ENCODE measurements at places on chromosomes 7 and 10.

DNA sequence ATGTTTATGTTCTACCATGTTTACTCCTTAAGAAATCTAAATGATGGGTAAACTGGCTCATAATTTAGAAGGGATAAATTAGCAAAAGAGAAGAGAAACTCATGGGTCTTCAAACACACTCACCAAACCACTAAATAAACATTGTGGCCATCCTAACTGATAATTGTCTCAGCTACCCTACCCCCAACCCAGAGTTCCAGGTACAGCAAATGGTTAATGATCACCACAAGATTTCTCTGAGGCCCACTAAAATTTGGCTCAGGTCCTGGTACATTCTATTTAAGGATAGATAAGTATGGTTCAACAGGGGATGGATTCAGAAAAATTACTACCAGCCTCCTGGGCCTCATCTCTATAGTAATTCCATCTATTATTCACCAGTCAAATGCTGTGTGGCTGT is 21.4 kb downstream of the SLC25A13 start:
- DNase-seq: no peak

GRCh38 chr10:49023752-49024151 is 84.1 kb upstream of the LRRC18 start:
- no peak for DNase-seq

DNA sequence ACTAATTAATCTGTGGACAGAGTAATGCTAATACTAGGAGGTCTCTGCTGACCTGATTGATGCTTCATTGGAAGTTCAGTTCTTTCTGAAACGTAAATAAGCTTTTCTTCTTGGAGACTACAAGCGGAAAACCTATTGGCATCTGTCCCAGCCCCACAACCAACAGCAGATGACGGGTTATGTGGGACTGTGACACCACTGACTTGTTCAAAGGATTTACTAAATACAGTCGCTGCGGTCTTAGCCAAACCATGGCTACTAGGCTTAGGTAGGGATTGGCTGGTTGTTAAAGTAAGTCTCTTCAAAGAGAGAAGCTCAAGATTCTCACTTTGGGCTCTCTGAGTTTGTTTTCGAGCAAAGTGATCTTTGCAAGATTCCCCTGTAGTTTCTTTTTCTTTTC is 68.3 kb downstream of the HYCC1 start:
- DNase-seq: no peak

- no peak for DNase-seq
These were observed 68.7 kb downstream of the MBL2 start for GRCh38 chr10:52703898-52704297.

DNA sequence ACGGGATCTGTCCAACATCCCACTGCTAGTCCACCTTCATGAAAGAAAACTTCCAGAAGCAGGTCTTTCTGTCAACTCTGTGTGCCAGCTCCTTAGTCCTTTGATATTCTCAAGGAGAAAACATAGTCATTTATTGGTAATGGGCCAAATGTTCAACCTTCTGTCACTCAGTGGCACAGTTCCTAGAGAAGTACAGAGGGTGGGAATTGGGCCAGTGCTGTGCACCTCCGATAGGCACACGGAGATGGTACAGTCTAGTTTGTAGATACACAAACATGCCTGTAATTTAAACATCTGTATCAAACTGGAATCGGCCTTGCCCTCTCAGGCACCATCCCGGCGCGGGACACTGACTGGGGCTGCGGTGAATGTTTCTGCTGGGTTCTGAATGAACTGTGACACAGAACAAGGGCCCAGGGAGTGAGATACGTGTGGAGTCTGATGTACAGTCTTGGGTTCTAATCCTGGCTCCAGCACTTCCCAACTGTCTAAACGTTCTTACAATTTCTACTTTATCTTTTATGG is 213.9 kb upstream of the SHH start:
- DNase-seq: no peak

DNA sequence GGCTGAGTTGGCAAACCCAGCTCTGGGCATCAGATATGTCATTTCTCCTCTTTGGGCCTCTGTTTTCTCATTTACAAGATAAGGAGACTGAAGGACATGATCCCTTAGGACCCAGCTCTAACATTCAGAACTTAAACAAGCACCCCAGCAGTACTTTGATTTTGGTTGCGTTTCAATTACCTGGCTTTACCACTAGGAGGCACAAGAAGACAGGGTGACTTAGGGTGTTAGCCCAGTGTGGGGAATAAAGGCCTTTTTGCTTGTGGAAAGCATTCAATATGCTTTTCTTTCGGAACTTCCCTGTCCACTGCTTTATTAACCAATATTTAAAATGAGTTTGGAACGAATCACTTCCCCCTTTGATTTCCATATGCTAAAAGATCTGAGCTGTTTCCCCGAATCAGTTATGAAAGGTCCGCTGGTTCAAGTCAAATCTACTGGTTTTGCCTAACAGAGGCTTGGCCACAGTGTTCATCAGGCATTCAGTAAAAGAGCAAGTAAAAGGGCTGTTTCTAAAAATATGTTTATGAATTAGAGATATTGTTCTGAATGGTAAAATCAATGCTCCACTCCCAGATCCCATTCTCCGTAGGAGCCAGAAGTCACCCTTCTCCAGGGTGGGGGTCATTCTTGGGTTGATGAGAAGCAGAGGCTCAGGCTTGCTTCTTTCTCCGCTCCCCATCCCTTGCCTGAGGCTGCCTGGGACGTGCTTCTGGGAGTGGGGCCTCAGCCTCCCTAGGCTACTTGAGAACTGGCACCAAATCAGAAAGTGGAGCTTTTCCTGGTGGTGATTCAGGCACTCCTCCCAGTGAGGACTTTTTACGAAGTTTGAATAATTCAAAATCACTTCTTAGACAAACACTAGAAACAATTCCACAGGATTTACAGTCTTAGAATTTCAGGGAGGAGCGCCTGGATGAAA is 105.5 kb downstream of the MYOF start:
- no peak for DNase-seq

GRCh38 chr7:27164367-27165088 is 809 bp downstream of the HOXA9 start:
- DNase-seq: no peak

GRCh38 chr10:109744020-109744419 is 179.3 kb downstream of the XPNPEP1 start:
- DNase-seq: no peak

DNA sequence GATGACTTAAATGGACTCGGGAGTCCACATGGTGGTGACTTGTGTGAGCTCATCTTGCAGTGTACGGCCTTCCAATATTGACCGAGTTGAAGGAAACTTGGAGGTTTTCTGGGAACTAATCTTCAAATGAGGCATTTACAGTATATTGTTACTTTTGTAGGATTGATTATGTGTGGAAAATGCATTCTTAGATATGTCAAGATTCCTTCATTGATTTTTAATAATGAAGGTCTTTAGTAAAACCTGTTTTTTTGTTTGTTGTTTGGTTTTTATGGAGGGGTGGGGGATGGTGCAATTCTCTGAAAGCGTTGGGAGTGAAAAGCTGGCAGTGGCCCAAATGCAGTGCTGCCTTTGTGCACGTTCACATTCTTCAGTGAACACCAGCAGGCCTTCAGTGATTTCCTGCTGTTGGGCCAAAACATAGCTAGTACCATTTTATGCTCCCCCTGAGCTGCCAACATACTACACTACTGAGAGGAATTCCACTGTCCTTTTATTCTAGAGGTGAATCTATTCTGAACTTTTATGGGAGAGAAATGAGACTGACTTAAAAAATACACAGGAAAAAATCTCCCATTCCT is 50.4 kb downstream of the CCNY start:
- DNase-seq: no peak

DNA sequence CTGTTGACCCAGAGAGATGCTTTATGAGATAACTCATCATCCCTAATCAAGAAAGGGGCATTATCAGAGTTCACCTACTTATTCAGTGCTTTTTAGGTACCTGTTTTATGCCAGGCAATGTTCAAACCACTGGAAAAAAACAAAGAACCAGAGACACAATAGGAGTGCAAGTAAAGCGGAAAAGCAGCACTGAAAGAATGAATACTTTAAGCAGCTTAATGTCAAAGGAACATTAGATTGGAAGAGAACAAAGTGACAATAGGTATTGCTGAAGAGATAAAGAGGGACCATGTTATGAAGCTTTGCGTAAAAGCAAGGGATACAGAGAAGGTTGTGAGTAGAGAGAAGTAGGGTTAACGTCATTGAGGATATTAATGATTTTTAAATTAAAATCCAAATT is 11.3 kb downstream of the DGKB start:
- DNase-seq: no peak

GRCh38 chr10:50511492-50512213 is 112.1 kb downstream of the SGMS1 start:
- DNase-seq: no peak

GRCh38 chr10:93752761-93753160 is 5.0 kb upstream of the LGI1 start:
- DNase-seq: no peak

GRCh38 chr7:147014286-147014955 is 897.8 kb downstream of the CNTNAP2 start:
- no peak for DNase-seq

DNA sequence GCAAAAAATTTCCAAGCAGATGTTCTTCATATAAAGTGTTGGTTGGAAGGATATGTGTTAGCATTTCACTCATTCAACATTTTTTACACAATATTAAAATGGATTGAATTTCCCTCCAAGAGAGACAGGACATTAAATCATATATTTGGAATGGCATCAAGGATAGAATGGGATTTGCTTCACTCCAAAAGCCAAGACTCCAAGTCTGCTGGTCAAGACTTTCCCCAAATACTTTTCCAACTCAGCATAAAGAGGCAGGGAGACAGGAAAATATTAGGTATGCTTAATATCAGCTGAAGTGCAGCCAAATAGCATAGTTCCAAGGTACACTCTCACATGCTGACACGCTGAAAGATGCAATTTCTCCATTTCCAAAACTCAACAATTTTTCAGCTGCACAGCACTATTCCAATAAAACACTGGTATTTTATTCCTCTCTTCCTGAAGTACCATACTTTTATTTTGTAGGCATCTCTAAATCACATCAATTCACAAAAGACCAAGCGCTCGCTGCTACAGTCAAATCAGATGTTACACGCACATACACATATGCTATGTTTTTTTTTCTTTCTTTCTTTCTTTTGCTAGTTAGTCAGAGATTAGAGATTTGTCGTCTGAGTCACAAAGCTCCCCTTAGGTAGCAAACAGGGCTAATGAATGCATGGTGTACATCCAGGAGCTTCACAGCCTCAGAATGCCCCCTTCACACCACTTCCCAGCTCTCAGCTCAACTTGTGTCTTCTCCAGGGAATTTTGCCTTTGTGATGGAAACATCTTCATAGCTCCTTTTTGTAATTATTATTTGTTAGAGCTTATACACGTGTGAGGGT is 1033.8 kb upstream of the AUTS2 start:
- no peak for DNase-seq

DNA sequence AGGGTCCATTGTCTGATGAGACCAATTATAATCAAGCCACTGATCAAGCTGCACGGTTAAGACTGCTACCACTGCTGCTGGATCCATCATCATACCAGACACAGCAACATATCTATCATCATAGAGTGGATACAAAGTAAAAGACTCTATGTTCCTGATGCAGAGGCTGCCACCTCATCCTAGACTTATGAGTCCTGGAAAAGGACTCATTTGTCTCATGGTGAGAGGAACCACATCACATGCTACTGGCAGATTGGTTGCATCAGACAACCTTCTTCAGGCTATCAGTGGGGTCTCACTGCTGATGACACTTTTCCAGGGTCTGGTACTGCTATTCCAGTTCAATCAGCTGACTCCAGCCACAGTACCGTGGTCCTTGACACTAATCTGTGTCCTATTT is 79.0 kb downstream of the ABI1 start:
- DNase-seq: no peak

DNA sequence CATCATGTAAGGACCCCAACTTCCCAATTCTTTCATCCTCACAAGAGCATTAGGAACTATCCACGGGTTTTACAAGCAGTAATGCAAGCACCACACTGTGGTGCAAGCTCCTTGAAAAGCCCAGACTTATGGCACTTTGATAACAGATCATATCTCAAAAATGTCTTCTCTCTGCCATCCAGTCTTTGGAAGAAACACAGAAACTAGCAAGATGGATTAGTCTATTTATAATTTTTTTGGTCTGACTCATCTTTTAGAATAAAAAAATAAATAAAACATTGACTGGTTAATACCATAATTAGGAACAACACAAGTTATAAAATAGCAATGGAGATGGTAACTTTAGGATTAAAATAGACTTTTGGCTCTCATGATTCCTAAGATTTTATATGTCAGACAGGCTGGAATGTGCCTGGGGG is 49.0 kb upstream of the CALD1 start:
- DNase-seq: no peak

- DNase-seq: no peak
These were observed 715.9 kb upstream of the LRRN3 start for GRCh38 chr7:110375068-110375467.

DNA sequence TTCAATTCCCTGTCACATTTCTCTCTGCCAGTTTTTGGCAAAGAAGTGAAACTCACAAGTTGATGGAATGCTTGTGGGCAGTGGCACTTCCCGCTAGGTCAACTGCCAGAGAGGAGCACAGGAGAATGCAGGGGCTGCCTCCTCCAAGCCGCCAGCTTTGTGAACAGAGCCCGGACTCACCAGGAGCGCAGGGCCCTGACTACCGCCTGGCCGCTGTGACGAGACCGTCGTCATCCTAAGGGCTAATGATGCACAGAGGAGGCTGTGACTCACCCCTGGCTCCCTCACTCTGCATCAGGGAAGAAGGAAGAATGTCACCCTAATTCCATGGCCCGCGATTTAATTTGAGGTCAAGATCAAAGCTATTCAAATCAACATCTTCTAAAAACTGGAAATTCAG is 123.9 kb downstream of the TAX1BP1 start:
- no peak for DNase-seq

- DNase-seq: no peak
These were observed 673.9 kb upstream of the GALNT17 start for GRCh38 chr7:70457883-70458680.

DNA sequence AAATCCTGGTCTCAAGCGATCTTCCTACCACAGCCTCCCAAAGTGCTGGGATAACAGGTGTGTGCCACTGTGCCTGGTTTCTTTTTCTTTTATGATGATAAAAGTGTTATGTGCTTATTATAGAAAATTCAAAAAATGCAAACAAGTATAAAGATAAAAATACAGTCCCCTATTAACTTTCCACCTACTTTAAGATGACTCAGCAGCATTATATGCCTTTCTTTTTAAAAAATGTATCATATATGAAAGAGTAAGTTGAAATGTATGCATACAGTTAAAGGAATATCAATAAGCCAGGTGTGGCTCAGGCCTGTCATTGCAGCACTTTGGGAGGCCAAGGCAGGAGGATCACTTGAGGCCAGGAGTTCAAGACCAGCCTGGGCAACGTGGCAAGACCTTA is 216.9 kb upstream of the GALNT17 start:
- no peak for DNase-seq

- DNase-seq: no peak
These were observed 16.2 kb upstream of the IGFBP3 start for GRCh38 chr7:45937301-45937700.

GRCh38 chr7:139118234-139118804 is 8.8 kb upstream of the ZC3HAV1 start:
- no peak for DNase-seq

DNA sequence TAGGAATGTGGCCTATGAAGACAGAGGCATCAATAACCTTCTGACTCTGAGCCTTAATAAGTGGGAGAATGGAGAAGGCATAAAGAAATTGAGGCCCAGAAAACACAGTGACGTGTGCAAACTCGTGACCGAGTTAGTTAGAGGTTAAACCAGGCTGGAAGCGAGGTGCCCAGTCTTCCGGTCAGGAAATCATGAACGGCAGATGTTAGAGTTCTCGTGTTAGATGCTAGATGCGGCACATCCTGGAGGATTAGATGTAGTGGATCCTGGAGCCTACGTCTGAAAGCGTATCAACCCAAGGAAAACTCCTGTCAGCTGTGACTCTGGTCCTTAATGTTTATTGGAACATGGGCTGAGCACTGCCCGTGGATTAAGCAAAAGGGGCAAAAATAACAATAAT is 275.9 kb downstream of the TCF7L2 start:
- DNase-seq: no peak
